ENCODE measurements at places on chromosomes 11 and 22.

- DNase-seq: no peak
These were observed 7.6 kb downstream of the CARS1 start for GRCh38 chr11:3049430-3050243.

DNA sequence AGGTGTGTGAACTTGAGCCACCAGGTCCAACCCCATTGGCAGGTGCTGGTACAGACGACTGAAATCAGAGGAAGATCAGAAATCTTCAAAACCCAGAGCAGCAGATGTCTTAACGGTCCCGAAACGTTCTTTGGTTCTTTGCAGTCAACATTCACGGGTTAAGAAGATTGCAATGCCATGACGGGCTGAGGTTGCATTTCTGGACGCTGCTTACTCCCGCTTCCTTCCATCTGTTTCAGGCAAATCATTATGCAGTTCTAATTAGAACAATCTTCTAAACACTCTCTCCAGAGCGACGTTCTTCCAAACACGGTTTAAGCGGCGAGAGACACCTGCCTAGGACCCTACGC is 492 bp upstream of the LUZP2 start:
- DNase-seq: no peak

DNA sequence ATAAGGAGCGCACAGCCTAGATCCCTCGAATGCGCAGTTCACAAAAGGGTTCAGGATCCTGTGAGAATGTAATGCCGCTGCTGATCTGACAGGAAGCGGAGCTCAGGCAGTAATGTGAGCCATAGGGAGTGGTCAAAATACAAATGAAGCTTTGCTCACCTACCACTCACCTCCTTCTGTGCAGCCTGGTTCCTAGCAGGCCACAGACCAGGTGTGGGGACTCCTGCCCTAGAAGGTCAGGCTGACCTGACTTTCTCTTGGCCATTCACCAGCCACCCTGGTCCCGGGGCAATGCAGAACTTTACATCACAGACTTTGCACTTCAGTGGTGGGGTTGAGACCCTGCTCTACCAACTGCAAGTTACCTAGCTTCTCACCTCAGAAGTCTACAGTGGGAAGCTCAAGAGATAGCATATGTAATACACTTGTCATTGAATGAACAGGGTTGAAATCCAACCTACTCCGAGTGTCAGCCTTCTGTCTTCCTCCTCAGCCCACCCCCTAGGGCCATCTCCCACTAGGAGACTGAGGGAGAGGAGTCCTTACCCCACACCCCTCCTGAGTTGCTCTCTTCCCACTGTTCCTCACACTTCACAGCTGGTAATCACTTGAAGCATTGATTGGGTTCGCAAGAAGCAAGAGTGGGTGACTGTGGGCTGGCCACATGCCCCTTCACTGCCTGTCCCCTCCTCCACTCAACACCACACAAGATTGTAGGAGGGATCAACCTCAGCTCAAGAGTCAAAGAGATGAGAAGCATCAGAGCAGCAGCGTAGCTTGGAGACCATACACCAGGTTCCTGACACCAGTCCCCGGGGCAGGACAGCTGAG is 2.0 kb upstream of the KCNJ1 start:
- no peak for DNase-seq

- DNase-seq: no peak
These were observed 883.5 kb downstream of the OPCML start for GRCh38 chr11:132648851-132649250.

DNA sequence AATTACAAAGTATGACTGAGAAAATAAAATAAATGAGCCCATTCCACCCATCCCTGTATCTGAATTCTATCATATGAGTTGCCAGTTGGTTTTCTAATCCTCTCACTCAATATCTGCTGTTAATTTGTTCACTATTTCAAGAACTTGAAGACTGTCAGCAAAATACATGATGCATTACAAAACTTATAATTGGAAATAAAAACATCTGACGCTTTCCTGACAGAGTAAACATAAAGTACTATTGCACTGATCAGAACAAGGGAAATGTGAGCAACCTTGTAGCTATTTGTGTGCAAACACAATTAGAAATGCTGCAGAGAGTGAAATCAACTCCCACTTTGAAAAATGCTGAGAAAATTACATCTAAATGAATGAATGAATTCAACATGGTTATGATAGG is 97.1 kb downstream of the MPPED2 start:
- no peak for DNase-seq

GRCh38 chr11:126149759-126150625 is 61.5 kb downstream of the RPUSD4 start:
- DNase-seq: no peak

- no peak for DNase-seq
These were observed 1.4 kb upstream of the MOB2 start for GRCh38 chr11:1487851-1488574.

- no peak for DNase-seq
These were observed 782.8 kb downstream of the CNTN5 start for GRCh38 chr11:99803501-99803900.

GRCh38 chr11:122103321-122103720 is 12.7 kb downstream of the BLID start:
- DNase-seq: no peak

GRCh38 chr11:61108847-61109585 is 6.7 kb downstream of the CD5 start:
- DNase-seq: no peak

DNA sequence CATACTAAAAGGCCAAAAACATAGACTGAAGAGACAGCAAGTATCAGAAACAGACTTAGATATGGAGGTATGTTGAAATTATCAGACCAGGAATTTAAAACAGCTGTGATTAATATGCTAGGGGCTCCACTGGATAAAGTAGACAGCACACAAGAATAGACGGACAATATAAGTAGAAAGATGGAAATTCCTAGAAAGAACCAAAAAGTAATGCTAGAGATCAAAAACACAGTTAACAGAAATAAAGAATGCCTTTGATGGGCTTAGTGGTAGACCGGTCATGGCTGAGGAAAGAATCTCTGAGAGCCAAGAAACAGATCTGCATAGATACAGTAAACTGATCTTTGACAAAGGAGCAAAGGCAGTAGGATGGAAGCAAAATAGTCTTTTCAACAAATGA is 250.2 kb downstream of the SWAP70 start:
- no peak for DNase-seq

DNA sequence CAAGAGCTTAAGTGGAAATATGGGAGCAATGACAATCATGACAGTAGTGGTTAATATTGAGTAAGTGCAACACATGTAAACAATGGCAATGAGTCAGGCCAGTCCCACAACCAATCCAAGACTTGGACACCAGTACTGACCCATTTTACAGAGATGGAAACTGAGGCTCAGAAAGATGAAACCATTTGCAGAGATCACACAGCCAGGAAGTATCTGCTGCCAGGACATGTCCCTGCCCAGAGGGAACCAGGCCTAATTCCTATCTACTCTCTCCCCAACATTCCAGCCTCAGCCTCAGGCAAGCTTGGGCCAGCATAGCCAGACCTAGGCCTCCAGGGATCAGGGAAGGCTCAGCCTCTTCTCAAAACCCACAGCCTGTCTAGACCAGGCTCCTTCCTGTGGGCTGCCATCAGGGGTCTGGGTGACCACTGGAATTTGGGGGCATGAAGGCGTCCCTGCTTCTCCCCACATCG is 395.1 kb downstream of the MN1 start:
- no peak for DNase-seq

DNA sequence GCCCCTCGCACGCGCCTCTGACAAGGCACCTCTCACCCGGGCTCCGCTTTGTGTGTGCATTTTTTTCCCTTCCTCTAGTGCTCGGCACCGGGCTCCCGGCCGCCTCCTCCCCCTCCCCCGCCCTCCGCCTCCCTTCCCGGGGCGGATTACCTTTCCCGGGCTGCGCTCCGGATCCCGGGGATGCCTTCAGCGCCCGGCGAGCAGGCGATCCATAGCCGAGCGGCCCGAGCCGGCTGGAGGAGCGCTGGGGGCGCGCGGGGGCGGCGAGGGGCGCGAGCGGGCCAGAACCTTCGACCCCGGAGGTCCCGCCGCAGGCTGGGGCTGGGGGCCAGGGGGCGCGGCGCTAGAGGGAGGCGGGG is 282 bp downstream of the MPPED2 start:
- DNase-seq: peak; percentile 84

DNA sequence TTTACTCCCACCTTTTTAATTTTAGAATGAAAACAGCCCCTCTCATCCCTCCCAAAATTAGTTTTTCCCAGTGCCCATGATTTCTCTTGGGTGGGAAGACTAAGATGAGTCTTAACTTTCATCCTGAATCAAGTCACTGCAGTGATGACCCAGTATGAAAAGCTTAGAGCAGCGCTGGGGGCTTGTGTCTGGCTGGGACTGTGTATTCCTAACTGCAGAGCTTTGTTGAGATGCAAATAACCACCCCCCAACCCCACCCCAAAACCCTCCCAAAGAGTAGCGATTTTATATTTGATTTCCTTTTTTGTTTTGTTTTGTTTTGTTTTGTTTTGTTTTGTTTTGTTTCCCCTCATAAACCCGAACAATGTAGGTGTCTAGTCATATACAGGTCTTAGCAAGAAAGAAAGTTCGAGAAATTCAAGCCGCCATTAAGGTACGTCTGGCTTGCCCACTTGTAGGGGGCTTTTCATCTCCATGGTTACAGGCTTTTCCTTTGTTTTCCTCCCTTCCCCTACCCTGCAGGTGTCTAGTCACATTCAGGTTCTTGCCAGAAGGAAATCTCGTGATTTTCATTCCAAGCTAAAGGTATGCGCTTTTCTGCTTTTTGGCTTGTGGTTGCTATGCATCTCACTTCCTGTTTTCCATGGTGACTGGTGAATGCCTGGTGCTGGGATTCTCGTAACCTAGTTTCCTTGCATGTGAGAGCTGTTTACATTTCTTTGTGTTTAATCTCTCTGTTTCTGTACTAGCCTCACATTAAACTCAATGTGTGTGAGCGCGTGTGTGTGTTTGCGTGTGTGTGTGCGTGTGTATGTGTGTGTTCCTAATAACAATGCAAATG is 144.6 kb upstream of the RASSF10 start:
- DNase-seq: peak; percentile 90

GRCh38 chr11:131041331-131042040 is 125.2 kb upstream of the SNX19 start:
- DNase-seq: no peak

- DNase-seq: no peak
These were observed 66.5 kb upstream of the POU2AF1 start for GRCh38 chr11:111445586-111445985.

DNA sequence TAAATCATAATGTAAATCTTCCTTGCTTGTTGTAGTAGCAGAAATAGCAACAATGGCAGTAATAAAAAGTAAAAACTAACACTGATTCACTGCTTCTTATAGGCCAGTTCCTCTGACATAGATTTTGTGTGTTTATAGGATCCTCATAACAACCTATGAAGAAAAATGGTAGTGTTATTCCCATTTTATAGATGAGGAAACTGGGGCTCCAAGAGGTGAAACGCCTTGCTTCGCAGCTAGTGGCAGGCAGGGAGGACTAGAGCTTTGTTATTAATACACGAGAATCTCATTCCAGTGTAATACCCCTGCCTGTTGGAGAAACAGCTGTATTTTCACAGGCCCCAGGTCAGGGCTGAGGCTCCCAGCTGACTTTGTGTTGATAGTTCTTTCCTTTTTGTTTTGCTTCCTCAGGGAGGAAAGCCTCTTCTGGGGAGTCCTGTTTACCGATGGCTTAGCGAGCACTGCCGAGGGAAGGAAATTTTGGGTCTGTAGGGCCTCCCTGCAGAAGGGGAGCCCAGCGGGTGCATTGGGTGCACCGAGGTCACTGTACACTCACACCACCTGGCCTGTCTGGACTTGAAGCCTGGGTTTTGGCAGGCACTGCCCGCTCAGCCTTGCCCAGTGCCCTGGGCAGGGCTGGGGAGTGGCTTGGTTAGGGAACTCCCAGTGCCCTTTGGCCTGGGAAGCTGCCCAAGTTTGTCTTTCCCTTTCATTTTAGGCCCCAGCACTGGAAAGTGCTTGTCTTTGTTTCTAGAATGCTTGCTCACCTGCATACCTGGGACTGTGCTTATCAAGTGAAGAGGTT is 13.5 kb downstream of the KIAA1671 start:
- DNase-seq: no peak

GRCh38 chr22:23305922-23306374 is 125.6 kb downstream of the BCR start:
- DNase-seq: no peak

DNA sequence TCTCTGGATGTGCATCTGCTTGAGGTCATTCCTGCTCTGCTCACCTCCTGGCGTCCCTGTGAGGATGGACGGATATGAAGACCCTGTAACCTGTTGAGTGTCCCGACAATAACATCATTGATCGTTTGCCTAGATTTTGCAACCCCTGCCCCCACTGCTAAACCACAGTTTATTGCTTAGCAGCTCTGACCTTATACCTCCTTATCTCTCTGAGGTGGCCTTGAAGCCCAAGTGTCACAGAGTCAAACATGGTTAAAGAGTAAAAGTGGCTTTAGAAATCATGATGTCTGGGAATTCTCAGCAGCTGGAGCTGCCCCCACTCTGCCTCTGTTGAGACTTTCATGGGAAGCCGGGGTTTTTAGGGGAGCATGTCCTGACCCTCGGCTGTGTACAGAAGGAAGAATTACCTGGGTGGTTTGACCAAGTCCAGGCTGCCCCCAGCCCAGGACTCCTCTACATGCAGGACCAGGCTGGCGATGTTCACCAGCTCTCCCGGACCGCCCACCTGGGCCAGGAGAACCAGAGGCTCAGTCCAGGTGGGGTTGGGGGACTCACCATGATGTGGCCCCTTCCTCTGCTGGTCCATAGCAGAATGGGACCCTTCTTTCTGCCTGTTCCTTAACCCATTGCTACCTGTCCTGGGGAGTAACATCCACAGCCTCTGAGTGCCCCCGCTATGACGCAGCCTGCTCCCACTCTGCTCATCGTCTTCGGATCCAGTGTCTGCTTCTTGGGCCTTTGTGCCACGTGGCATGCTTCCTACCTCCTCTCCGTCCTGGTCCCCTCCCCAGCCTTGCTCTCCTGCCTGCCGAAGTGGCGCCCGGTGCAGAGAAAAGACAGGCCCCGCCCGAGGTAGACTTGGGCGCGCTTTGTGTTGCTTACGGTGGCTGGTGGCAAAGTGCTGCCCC is 33.4 kb upstream of the FTH1 start:
- no peak for DNase-seq

GRCh38 chr22:31602259-31602952 is 59.6 kb downstream of the PISD start:
- DNase-seq: no peak

- DNase-seq: peak; percentile 43
These were observed 60.0 kb downstream of the PKNOX2 start for GRCh38 chr11:125224391-125225021.

- DNase-seq: no peak
These were observed 43.4 kb upstream of the A4GALT start for GRCh38 chr22:42763965-42764480.

- DNase-seq: no peak
These were observed 2.3 kb downstream of the ATG16L2 start for GRCh38 chr11:72816404-72816990.

GRCh38 chr11:47408598-47409439 is 429 bp downstream of the SLC39A13 start:
- peak; percentile 37 for DNase-seq

GRCh38 chr11:19455731-19456130 is 215.0 kb upstream of the E2F8 start:
- no peak for DNase-seq

DNA sequence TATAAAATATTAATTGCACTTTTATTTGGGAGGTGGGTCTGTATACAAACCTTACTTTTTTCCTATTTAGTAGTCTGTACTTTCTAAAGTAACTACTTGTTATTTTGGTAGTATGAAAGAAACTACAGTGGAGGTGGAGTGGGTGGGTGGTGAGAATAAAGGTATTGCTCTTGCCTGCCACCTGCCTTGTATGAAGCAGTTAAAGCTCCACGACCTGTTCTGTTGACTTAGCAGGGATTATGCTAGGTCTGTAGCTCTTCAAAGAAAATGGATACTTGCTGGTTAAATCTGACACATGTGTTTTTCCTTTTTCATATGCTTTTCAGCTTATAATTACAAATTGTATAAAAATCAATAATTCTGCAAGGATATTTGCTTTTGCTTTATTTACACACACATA is 111.9 kb downstream of the EHF start:
- no peak for DNase-seq
